ENCODE measurements at places on chromosomes 3 and 15.

DNA sequence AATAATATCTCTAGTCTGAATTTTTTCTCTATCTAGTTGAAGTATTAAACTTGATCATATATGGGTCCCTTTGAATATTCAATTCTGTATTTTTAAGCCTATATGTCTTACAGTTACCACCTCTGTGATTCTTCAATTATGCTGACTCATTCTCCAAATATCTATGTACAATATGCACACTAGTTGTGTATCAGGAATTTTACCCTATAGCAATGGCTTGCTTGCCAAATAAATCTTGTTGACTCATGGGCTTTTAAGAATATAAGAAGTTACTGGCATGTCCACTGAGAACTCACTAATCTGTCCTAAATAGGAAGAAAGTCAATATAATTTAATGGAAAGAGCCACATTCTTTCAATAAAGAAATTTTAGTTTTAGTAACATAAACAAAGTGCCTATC is 656.3 kb downstream of the RBMS3 start:
- no peak for DNase-seq

- DNase-seq: peak; percentile 63
Measured at GRCh38 chr15:80780416-80781221, 1.4 kb downstream of the CEMIP start.

DNA sequence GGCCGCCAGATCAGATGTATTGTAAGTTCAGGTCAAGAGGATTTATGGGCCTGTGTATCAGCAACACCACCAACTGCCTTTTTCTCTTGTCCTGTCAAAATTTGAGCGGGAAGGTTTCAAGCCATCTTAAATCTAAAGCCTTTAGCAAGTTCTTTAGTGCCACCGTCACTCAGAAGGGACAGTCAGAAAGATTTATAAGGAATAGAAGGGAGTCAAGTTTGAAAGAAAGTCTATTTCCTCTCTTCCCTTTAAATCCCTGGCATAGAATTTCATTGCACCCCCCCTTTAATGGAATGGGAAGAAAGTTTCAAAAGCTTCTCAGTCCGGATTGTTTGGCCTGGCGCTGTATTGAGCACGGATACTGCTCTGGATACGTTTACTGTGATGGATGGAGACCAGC is 359.4 kb downstream of the FEZF2 start:
- no peak for DNase-seq

DNA sequence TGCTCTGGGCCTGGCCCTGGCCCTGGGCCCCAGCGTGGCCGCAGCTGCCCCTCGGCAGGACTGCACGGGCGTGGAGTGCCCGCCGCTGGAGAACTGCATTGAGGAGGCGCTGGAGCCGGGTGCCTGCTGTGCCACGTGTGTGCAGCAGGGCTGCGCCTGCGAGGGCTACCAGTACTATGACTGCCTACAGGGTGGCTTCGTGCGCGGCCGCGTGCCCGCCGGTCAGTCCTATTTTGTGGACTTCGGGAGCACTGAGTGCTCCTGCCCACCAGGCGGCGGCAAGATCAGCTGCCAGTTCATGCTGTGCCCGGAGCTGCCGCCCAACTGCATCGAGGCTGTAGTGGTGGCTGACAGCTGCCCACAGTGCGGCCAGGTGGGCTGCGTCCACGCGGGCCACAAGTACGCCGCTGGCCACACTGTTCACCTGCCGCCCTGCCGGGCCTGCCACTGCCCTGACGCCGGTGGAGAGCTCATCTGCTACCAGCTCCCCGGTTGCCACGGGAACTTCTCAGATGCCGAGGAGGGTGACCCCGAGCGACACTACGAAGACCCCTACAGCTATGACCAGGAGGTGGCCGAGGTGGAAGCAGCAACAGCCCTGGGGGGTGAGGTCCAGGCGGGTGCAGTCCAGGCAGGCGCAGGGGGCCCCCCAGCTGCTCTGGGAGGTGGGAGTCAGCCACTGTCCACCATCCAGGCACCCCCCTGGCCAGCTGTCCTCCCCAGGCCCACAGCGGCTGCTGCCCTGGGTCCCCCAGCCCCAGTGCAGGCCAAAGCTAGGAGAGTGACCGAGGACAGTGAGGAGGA is 21.7 kb downstream of the FBLN2 start:
- no peak for DNase-seq

GRCh38 chr15:78992416-78993256 is 47.8 kb upstream of the CTSH start:
- DNase-seq: peak; percentile 30

GRCh38 chr3:66520724-66521123 is 19.9 kb upstream of the LRIG1 start:
- no peak for DNase-seq

GRCh38 chr3:53740956-53741355 is 105.3 kb downstream of the CHDH start:
- DNase-seq: no peak

DNA sequence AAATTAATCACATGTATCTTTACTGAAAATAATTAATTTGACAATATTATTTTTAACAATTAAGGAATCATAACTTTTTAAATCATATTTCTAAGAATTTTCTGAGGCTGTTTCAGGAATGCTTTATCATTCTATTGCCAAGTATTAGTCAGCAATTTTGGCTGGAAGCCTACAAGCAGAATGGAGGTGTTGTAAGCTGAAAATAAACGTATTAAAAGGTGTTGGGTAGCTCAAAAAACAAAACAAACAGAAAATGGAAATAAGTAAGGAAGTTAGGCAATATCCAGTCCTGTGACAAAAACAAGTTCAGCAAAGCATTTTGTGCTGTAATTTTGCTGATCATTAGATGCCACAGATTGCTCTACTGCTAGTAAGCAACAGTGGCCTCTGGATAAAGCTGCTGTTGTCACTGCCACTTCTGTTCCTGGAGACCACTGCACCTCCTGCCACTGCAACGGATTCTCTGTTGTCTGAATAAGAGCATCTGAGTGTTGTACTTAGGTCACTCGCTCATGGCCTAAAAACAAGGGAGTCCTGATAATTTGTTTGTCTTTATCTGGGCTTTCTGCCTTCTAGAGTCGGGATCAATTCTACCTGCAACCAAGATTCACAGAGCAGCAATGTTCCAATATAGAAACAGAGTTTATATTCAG is 63.5 kb upstream of the SLITRK3 start:
- DNase-seq: no peak

DNA sequence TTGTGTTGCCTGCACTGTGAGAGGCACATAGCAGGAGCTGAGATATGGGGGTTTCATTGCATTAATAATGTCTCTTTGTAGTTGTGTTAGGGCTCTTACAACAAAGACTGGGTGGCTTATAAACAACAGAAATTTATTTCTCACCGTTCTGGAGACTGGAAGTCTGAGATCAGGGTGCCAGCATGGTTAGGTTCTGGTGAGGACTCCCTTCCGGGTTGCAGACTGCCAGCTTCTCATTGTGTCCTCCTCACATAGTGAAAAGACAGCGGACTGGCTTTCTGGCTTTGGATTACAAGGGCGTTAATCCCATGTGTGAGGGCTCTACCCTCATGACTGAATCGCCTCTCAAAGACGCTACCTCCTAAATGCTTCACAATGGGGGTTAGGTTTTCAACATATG is 20.6 kb downstream of the TMEM108 start:
- DNase-seq: no peak

GRCh38 chr3:98012979-98013378 is 22.1 kb downstream of the GABRR3 start:
- no peak for DNase-seq

DNA sequence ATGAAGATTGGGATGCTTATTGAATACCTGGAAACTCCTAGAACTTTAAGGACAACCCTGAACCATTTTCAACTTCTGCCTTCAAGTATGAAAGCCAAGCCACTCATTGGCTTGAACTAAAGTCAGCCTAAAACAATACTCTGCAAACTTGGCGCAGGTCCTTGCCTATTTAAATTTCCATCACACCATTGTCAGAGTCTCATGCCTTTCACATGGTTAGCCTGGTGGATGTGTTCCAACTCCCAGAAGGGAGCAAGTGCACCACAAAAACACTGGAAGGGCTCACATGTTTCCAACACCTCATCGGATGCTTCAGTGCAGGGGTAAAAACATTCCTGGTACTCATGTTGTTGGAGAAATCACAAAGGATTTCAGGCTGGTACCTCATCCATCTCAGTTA is 511.6 kb upstream of the MDFIC2 start:
- DNase-seq: no peak

DNA sequence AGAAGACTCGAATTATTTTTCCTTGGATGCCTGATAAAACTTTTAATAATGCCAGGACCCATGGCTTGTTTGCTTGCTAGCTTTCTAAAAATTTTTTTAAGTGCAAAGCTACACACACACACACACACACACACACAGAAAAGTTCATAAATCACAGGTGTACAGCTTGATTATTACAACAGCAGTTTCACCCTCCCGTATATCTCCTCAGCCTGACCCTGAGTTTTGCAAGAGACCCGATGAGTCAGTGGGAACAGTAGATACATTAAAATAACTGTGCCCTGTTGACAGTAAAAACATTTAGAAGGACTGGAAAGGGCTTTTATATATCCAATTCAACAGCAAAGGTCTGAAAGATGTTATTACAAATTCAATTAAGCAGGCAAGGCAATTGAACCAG is 46.7 kb downstream of the EMC4 start:
- no peak for DNase-seq

- DNase-seq: no peak
Measured at GRCh38 chr15:45268135-45268534, 16.1 kb downstream of the SLC28A2 start.

DNA sequence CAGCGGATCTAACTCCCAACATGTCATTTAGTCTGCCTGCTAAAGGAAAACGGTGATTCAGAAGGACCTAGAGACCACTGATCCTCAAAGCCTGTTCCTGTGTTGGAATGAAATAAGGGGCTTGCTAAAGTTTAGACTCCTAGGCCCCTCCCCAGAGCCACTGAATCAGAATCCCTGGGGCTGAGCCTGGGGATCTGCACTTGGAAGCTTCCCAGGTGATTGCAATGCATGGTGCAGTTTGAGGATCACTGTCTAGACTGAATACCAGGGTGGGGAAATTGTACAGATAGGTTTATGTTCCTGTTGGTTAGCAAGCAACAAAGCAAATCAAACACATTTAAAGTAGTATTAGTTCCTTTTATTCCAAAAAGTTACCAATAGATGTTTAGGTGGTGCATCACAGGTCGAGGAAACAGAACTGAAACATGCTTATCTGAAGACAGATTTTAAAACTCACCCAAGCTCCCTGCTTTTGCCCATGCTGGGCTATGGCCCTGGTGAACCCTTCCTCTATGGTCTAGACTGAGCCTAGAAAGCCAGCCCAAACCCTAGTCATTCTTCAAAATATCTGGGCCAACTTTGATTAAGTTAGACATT is 29.6 kb upstream of the SPTBN5 start:
- DNase-seq: no peak

- no peak for DNase-seq
Measured at GRCh38 chr15:69557020-69557706, 104.5 kb downstream of the RPLP1 start.

DNA sequence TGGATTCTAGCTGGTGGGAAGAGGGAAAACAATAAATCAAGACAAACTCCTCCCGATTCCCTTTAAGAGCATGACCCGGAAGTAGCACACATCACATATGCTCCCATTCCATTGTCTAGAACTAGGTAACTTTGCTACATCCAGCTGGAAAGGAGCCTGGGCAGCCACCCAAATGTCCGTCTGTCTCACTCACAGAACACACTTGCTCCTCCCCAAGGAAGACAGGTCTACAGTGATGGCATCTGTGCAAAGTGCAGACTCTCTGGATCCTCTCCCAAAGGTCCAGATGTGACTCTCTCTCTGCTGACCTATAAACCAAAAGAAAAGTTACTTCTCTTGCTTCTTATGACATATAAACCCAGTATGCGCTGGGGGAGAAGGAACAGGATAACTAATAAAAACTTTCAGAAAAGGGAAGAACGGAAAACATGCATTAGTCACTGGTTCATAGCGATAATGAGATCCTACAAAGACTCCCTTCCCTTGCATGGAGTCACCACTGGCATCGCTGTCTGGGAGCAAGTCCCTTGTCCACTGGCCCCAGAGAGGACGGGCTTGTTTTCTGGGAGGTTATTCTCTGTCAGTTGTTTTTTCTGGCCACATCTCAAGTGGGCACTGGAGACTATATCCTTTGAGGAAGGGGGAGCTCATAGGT is 29.8 kb upstream of the EPHB3 start:
- no peak for DNase-seq

DNA sequence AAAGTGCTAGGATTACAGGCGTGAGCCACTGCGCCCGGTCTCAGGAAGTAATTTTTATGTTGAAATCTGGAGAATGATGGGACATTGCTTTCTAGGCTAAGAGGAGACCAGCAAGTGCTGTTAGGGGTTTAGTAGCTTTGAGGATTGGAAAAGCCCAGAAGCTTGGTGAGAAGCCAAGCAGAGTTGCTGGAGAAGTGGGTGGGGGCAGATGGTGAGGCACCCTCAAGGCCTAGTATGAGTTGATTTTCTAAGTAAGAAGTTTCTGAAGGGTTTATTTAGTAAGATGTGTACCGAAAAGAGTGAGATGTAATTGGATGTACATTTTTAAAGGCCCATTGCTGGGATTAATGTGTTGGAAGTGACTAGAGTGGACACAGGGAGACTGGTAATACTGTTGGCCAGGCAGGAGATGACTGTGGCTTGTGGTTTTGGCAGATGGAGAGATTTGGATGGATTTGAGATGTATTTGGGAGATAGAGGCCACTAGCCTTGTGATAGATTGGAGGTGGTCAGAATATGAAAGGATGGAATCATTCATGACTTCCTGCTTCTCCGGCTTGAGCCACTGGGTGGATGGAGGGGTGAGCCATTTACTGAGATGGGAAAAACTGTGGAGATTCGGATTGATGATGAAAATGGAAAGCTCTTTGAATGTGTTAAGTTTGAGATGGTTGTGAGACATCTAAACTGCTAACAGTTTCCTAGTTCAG is 2.3 kb downstream of the LRRC28 start:
- DNase-seq: no peak

DNA sequence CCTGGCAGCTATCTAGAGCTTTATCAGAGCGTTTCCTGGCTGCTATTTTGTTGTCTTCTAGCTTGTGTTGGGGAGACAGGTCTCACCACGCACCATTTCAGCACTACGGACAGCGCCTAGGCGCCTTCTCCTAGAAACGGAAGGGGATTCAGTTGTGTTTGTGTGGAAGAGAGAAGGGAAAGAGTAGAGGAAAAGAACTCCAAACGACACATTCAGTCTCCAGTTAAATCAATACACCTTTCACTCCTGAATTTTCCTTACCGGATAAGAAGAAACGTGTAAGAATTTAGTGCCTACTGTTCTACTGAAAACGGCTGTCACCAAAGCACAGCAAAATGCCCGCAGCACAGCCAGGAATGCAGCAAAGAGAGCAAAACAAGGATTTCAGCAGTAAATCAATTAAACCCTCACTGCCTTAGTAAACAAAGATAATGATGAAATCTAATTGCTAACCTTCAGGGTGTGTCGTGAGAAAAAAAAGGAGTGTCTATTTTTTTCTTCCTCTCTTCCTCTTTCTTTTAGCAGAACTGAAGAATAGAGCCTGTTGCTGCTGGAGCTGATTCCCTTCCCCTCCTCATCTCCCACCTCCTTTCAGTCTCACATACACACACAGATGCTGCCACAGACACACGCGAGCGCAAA is 412 bp upstream of the CTXN2 start:
- DNase-seq: peak; percentile 92

GRCh38 chr15:98714922-98715321 is 66.6 kb downstream of the IGF1R start:
- DNase-seq: no peak

GRCh38 chr3:4426261-4426781 is 40.7 kb downstream of the SUMF1 start:
- no peak for DNase-seq

GRCh38 chr15:71278989-71279756 is 163.9 kb downstream of the THSD4 start:
- DNase-seq: peak; percentile 86

Data from mucosa of descending colon (tissue), 3 donors.